Vagina (tissue), 2 donors: ENCODE measurements at places on chromosomes 16 and 17.

GRCh38 chr17:9982159-9982558 is 77.1 kb upstream of the RCVRN start:
- DNase-seq: no peak

DNA sequence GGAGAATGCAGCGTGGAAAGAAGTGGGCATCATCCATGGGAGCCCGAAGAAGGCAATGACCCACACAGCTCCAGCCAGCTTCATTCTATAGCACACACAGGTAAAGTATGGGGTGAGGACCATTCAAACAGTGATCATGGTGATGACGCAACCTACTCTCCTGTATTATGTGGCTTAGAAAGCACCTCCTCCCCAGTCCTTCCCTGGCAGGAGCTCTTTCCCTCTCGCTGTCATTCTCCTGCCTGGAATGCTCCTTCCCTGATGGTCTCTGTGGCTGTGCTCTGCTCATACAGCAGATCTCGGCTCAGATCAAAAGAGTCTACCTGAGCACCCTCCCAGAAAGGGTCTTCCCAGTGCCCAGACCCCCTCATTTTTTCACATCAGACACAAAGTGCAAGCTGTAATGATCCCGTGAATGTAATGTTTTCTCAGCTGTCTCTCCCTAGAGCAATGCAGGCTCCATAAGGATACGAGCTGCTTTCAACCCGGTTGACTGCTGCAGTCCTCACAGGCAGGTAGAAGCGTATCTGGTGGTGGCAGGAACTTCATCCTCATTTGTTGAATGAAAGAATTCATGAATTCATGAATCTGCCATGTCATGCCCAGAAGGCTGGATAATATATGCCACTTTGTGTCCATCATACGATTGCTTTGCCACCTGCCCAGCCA is 248.8 kb downstream of the HS3ST3A1 start:
- no peak for DNase-seq

DNA sequence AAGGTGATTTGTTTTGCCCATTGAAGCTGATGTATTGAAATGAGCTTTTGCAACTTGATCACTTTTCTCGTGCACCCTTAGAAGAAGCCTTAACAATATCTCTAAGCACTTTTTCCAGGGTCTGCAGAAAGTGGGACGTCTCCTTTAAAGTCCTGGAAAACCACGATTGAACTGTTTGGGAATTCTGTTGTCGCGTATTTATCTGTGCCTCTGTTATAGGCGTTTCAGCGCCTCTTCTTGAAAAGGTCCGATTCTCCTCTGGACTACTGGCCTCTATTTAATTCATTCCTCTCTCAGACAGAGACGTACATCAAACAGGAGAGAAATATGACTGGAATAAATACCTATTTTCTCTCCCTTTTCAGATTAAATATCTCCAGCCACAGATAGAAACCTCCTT is 262.4 kb upstream of the PSMD7 start:
- DNase-seq: no peak

DNA sequence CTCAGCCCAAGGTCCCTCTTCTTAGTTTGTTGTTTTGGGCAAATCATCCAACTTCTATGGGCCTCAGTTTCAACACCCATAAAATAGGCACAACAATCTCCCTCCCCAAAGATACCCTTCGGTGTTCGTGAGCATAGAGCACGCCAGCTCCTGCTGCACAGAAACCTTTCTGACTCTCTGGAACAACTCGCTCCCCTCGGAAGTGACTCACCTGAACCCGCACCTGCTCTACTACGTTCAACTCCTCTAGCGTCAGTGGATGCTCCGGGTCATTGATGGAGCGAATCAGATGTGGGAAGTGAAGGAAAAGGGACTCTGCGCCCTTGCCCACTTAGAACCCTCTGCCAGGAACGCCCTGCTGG is 445 bp downstream of the CIAO2B start:
- no peak for DNase-seq

GRCh38 chr17:56638591-56639051 is 45.1 kb downstream of the NOG start:
- no peak for DNase-seq

GRCh38 chr17:149231-149630 is 11.9 kb downstream of the SCGB1C2 start:
- no peak for DNase-seq

GRCh38 chr17:3843935-3844516 is 2.0 kb downstream of the NCBP3 start:
- no peak for DNase-seq

GRCh38 chr16:80947708-80948625 is 58.7 kb downstream of the CMC2 start:
- no peak for DNase-seq

DNA sequence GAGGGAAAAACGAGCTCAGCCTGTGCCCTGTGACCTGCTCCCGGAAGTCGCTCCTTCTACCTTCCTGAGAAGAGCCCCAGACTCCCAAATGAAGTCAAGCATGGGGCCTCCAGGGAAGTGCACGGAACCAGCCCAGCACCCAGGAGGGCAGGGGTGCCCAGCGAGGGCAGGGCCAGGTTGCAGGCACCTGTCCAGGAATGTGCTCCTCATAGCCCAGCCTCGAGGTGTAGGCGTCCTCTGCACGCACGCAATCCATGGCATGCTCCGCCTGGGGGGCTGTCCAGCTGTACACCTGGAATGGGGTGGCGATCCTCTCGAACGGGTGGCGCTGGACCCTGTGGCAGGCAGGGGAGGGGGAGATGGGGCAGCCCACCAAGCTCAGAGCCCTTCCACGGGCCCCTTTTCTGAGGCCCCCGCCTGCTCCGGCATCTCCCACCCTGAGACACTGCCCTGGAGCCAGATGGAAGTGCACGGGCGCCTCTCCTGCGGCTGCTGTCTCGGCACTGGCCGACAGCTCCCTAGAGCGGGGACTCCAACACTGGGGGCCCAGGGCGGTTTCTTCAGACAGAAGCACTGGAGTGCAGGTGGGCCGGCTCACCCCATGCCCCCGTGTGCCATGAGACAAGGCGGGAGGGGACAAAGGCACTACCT is 10.9 kb downstream of the CLUH start:
- no peak for DNase-seq

GRCh38 chr17:14320734-14321475 is 20.0 kb downstream of the HS3ST3B1 start:
- no peak for DNase-seq

GRCh38 chr16:48354877-48355855 is 30.0 kb downstream of the SIAH1 start:
- DNase-seq: no peak

GRCh38 chr17:59848778-59849177 is 44.0 kb downstream of the TUBD1 start:
- no peak for DNase-seq

DNA sequence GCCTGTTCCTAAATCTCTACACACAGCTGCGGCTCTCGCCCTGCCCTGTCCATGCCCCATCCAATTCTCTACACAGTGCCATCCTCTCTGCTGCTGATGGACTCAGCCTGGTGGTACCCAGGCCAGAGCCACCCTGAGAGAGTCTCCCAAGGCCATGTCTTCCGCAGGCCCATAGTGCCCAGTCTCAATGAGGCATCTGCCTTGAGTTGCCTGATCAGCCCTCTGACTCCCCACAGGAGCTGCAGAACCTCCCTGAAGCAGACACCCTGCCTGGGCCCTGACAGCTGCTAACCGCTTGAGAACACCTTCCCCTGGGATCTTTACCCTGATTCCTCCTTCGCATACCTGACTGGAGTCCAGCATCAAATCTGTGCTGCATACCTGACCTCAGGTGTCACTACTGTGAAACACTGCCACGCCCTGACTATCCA is 13.3 kb downstream of the TSPOAP1 start:
- DNase-seq: no peak

DNA sequence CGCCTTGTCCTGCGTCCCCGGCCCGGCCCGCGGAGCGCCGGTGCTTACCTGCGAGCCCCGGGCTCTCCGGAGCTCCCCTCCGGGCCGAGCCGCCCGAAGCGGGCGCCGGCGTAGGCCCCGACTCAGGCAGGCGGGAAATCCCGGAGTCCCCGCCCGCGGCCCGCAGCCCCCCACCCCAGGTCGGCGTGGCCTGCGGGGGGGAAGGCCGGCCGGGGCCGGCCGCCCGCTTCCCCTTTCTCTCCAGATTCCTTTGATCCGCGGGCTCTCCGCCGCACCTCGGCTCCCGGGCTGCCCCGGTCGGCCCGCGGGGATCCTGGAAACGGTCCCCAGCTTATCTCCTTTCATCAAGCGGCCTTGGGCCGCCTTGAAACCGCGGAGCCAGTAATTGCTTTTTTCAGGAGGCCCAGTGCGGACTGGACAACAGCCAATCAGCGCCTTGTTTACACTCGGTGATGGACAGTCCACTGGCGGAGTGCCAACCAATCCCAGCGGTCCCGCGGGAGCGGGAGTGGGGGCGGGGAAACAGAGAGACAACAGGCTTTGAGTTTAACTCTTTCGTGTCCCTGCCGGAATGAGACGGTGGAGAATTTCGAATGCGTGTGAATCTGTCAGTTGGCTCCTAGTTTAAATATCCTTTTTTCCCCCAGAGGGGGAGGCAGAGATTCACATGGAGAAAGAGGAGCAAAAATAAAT is 1.4 kb upstream of the BAHCC1 start:
- DNase-seq: peak; percentile 99

GRCh38 chr17:43832168-43832975 is 574 bp downstream of the MPP3 start:
- DNase-seq: no peak

DNA sequence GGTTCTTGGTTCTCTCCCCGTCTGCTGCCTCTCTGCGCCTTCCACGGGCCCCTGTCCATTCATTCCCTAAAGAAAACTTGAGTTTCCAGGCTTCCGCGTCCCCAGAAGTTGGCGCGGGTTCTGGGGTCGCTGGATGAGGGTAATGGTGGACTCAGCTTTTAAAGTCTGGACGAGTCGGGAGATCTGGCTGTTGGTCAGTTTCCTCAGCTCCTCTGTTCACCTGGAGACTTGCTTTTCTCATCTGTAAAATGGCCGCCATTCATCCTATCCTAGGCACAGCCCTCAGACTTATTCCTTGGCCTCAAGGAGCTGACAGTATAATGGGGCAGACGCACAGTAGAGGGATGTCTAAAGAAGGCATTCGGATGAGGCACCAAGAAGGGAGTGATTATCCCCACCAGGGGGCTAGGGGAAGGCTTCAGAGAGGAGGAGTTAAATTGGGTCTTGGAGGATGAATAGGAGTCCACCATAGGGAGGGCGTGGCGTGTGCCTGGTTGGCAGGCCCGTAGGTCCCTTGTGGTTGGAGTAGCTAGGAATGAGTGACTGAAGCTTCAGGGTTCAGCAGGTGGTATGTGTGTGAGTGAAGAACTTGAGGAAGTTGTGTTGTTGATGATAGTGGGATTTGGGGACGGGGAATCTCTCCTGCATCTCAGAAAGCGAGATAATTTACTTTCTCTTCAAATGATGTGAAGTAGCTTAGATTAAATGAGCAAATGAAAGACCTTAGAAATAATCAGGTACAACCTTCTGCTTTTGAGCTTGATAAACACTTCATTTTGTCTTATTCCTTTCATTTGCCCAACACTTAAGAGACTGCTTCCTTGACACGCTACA is 652 bp downstream of the VPS35L start:
- no peak for DNase-seq

DNA sequence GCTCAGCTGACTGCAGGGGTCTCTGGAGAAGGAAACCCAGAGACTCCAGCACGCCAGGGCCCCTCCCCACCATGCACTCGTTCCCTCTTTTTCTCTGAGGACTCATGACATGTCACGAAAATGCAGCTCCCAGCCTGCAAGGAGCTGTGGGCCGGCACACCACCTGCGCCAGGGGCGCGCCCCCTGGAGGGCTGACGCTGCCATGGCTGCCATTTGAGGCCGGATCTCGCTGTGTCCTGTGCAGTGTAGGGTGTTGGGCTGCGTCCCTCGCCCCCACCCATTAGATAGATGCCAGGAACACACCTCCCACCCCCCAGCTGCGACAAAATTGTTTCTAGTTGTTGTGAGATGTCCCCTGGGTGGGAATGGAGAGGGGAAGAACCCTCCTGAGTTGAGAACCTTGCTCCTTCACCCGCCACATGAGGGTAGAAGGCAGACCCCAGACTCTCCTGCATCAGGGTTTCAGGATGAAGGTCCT is 8.2 kb downstream of the SYNGR2 start:
- no peak for DNase-seq

DNA sequence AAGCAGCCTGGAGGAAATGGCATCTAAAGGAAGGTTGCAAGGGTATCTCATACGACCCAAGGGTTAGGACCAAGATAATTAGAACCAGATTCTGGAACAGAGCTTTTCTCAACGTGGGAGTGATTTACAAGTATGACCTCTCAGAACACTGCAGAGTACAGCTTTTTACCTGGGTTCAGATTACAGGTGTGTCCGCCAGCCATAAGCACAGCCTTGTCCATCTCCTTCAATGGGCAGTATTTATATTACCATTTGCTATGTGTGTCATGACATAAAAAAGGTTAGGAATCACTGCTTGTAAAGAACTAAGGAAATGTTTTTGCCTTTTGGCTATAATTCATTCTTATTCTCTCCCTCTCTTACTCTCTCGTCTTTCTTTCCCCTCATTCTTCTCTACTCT is 36.7 kb downstream of the MYO1D start:
- DNase-seq: no peak

GRCh38 chr17:8803531-8804420 is 4.6 kb upstream of the MFSD6L start:
- DNase-seq: no peak

GRCh38 chr17:78803186-78803845 is 21.2 kb upstream of the CYTH1 start:
- DNase-seq: no peak

- DNase-seq: no peak
Measured at GRCh38 chr17:49496183-49496866, 1.2 kb downstream of the NGFR start.

- no peak for DNase-seq
Measured at GRCh38 chr16:81553080-81553813, 108.6 kb downstream of the CMIP start.

DNA sequence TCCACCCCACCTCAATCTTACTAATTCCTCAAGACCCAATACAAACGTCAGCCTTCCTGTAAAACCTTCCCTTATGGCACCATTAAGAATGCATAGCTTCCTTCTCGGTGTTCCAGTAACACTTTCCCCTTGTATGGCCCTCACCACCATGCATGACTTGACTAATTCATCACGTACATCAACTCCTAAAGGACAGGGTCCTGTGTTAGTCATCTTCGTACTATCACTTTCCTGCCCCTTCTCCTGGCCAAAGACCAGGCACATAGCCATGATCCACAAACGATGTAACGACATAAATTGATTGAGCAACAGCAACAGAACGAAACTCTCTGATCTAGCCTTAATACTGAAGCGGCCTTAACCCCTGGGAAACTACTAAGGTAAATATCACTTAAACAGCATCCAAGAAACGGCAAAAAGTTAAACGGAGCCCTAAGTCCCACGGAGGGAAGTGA is 612 bp downstream of the PSMD12 start:
- DNase-seq: no peak
